Right forelimb (tissue), 1 donor: ENCODE measurements at places on chromosomes 2 and 18.

GRCh38 chr2:23280401-23280800 lies 104.6 kb upstream of the KLHL29 start:
- DNase-seq = no peak

GRCh38 chr2:127084611-127085316 lies 22.2 kb downstream of the BIN1 start:
- DNase-seq = peak; percentile 47

DNA sequence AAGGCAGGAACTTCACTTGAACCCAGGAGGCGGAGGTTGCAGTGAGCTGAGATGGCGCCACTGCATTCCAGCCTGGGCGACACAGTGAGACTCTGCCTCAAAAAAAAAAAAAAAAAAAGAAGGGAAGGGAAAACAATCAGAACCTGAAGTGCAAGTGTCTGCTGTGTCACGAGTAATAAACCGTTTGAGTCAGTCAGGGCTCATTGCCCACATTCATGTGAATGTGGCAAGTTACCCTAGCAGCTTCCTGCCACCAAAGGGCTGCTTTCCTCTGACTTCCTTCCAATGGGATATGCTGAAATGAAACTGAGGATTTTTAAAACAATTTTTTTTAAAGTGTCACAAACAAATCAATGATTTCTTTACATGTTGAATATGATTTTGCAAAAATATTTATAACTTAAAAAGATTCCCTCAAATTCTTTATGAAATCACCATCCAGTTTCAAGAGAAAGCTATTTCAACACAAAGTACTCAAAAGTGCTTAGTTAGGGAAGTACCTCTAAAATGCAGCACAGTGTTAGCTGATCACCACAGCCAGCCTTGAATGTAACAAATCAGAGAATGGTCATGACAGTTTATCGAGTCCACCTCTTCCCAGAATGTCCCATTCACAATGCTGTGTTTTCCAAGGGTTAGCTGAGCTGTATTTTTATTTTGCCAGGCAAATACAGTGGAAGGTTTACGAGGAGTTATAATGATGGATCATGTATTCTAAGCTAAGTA lies 36.4 kb downstream of the WDSUB1 start:
- DNase-seq = no peak

DNA sequence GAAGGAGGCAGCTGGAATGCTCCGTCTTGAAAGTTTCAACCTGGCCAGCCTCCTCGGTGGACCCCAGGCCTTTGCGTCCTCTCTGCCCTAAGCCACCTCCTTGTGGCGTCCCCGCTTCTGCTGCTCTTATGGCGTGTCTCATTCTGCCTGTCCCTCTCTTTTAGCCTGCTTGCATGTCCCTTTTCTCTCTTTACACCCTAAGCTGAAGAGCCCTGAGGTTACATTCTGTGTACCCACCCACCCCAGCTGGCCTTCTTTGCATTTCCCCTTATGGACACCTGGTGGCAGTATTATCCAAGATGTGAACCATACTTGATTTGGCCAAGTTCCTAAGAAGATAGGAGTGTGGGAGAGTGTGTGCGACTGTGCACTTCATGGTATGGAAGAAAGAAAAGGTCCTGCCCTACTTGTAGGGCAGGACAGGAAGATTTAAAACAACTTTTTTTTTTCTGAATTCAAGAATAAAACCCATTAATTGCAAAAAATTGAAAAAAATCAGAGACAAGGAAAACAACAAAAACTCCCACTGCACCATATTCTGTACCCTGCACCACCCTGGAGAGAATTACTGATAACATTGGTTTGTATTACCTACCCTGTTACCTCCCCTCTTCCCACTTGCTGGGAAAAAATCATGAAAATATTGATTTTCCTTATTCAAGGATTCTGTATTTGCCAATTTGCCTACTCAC lies 77.4 kb downstream of the DYSF start:
- peak; percentile 40 for DNase-seq

DNA sequence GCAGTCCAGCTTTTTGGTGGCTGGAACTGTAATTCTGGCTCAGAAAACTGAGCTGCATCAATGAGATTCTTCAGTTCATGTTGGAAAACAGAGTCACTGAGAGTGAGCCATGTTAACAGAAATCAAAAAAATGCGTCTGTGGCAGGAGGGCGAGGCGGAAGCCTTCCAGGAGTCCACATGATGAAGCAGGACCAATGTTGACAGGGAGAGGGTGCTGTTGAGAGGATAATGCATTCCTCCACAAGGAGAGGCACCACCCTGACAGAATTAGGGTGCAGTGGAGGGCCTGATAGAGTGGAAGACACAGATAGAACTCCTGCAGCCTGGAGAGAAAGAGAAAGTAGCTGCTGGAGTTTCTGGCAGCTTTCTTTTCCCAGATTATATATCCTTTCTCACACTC lies 111.5 kb downstream of the MGAT5 start:
- no peak for DNase-seq

GRCh38 chr2:215358312-215358845 lies 46.5 kb downstream of the ATIC start:
- no peak for DNase-seq

DNA sequence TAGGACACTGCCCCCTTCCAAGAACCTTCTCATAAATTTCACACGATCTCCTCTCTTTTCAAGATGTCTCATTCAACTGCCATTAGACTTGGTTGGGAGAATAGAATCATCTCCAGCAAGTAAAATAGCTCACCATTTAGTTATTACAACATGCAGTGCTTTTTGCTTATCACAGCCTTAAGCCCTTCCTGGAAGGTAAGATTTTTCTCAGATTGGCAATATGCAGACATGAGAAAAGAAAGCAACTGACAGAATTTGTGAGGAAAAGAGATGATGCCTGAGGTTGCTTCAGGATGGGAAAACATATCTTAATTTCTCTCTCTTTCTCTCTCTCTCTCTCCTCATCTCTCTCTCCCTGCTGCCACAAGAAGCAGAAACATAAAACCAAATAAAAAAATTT lies 855.1 kb upstream of the ACVR2A start:
- DNase-seq = no peak

- DNase-seq = no peak
Observed at GRCh38 chr18:36189486-36189885, 2.2 kb downstream of the MOCOS start.

DNA sequence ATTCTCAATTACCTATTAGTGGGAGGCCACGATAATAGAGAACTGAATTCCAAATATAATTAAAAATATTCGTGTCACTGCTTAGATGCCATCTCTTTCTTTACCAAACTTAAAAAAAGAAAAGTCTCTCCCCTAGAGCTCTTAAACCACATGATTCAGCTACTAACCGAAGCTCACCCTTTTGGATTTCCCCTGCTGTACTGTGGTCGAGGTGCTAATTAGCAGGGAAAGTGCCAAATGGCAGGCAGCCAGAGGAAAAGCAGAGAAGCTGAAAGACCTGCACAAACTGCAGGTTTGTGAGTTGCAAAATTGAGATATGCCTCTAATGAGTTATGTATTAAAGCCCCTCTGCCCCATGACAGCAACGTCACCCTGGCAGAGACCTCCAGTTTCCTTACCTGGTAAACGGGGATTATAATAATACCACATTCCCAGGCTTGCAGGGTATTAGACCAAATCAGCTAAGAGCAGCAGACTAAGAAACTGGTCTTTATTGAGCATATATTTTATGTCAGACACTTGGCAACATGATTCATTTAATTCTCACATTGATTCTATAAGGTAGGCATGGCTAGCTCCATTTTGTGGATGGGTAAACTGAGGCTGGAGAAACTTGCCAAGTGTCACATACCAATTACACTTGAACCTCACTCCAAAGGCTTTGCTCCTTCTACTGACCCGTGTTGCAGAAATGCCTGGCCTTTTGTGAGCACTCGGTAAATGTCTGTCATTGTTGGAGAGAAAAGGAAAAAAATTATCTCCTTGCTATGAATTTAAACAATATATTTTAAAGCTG lies 259.7 kb downstream of the LPIN1 start:
- DNase-seq = peak; percentile 75

- DNase-seq = peak; percentile 59
Observed at GRCh38 chr2:105373344-105373781, 25.5 kb downstream of the FHL2 start.

GRCh38 chr18:44700652-44701051 lies 20.0 kb downstream of the SETBP1 start:
- DNase-seq = no peak

DNA sequence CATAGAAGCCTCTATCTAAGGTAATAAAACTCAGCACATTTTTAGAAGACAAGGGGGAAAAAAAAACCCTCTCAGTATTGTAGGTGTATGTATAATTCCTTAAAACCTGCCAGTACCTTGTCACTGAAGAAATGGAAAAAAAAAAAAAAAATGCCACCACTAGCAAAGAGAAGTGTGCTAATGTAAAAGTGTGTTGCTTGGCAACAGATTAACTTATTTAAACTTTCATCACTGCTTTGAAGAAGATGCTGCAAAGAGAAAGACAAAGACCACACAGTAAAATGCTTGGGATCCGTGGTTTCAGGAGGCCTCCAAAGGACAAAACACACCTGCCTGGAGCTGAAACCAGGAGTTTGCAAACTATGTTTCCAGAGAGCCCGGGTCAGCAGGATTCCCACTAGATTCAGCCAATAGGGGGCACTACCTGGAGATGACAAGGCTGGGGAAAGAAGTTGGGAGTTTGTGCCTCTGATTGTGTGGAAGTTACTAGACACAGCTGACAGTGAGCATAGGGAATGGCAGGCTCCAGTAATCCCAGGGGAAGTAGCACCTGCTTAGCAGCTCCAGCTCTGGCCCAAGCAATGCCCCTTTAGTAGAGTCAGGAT lies 169.1 kb upstream of the TRIB2 start:
- no peak for DNase-seq

DNA sequence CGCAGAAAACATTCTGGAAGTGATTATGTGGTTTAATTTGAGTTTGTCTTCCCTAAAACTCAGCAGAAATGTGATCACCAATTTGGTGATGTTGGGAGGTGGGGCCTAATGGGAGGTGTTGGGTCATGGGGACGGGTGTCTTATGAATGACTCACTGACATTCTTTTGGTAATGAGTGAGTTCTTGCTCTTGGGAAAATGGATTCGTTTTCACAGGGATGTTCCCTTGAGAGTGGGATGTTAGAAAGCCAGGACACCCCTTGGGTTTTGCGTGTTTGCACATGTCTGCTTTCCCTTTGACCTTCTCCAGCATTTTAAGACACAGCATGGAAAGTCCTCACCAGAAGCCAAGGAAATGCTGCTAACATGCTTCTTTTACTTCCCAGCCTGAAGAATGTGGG lies 321.5 kb upstream of the NT5C1B start:
- no peak for DNase-seq

DNA sequence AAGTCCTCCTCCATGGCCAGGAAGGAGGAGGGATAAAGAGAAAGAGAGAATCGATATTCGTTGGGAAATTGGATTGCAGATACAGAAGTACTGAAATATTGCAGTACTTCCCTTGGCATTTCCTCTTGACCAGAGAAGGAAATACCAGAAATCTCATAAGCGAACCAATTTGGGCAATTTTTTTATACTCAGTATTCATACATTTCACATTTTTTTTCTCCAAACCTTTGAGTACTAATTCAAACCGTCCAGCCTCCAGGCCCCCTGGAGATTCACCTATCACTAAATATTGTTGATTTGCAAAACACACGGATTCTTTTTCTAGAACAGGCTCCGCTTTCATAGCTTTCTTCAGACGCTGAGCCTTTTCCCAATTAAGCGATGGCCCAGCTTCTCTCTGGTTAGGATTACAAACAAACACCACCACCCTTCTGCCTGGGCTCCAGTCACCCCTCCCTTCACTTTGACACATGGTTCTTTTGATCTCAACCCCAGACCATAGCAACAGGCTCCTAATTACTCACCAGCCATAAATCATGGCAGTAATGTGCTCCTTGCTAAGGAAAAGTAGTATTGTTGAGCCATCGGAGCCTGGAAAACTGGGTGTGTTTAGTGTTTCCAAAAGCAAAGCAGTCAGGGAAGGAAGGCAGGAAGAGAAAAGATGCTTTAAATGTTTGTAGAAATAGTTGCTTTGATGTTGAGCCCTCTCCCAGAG lies 138.4 kb upstream of the CCDC68 start:
- no peak for DNase-seq

DNA sequence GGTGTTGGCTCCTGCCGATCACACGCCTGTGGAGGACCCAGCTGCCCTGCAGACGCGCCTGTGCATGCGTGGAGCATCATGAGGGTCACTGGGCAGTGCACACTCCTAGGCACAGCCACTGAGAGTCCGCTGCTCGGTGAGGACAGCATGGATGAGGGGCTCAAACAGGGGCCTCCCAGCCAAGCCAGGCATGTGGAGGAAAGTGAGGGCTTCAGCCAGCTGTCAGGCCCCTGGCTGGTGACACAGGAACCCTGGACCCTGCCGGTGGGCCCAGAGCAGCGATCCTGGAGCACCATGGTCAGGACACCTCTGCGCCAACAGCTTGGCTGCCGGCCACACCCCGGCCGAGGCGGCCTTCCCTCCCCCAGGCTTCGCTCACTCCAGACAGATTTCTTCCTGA lies 171.2 kb downstream of the RTP5 start:
- DNase-seq = no peak

DNA sequence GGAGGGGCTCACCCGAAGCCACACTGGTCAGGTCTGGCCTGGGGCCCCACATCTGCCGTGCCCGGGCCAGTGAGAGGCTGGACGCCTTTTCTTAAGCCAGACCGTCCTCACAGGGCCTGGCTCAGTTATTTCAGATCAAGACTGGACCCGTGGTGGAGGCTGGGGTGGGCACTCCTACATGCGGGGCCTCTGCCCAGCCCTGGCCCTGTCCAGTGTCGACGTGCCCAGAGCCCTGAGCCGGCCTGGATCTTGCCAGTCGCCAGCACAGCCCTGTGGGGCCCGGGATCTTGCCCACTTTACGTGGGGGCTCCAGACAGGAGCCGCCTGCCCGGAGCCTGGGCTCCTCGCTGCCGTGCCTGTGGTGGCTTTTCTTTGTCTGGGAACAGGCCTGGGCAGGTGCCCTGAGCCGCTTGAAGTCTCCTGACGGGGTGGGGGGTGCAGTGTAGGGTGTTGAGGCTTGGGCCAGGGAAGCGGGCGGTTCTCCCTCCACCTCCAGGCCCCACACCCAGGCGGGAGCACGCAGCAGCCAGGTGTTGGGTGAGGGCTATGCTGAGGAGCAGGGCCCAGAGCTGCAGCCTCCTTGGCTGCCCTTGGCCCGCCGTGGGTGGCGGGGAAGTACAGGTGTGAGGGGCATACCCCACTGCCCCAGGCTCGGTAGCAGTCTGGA lies 6.0 kb downstream of the GPC1 start:
- DNase-seq = no peak

DNA sequence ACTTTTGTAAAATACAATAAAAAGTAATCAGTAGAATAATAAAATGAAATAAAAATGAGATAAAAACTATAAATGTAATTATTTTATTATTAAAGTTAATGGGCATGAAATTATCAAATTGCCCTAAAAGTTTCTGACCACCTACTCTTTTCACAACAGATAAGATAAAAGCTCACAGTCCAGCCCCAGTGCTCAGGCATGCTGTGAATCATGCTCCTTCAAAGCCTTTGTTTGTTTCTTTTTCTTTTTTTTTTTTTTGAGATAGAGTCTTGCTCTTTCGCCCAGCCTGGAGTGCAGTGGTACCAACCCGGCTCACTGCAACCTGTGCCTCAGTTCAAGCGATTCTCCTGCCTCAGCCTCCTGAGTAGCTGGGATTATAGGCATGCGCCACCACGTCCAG lies 181.7 kb downstream of the ANKRD44 start:
- no peak for DNase-seq

- DNase-seq = no peak
Observed at GRCh38 chr2:238439917-238440316, 13.2 kb downstream of the ASB1 start.

- DNase-seq = no peak
Observed at GRCh38 chr2:42819160-42819559, 26.8 kb upstream of the HAAO start.

GRCh38 chr2:156864325-156864724 lies 393.2 kb upstream of the GALNT5 start:
- no peak for DNase-seq
